Esophagus squamous epithelium (tissue), 5 donors: ENCODE measurements at places on chromosomes 2 and 18.

GRCh38 chr2:25165992-25166875, 2.1 kb downstream of the POMC start:
- DNase-seq = peak; percentile 5

GRCh38 chr2:128436479-128437203, 118.0 kb upstream of the HS6ST1 start:
- DNase-seq = no peak

DNA sequence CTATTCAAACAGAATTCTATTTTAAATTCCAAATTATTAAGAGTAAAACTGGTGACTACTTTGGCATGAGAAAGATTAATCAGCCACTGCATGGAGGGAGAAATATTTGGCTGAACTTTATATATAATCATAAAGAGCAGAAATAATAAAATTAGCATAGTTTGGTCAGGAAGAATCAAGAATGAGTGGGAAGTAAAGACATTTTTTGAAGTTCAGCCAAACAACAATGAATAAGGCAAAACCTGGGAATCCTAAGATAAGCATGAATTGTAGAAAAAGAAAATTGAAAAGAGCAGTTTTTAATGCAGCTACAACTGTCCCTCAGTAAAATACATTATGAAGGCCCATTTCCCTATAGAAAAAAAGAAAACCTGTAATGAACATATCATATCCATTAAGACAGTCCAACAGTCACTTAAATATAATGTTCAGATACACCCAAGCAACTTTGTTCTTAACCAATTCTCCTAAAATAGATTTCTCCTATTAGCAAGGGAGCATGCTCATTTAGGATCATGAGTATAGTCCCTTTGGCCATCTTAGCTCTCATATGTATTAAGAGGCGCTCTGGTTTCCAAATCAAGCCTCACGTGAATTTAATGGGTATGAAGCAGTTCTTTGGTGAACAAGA, 6.5 kb downstream of the TMEM17 start:
- DNase-seq = no peak

GRCh38 chr18:62857263-62857976, 142.1 kb downstream of the PHLPP1 start:
- no peak for DNase-seq

DNA sequence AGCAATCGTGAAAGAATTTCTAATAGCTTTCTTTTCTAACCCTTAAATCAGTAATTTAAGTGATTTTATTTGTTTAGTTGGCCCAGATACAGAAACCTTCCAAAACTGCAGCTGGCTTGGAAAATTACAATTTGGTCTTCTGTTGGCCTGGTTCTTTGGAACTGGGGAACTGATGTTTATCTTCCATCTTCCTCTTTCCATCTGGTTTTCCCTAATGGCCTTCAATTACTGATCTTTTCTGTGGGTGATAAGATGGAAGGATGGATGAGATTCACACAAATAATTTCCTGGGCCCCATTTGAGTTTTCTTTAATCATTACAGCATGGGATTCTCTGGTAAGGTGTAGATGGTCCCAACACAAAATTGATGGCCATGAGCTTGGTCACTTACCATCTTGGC, 106.5 kb upstream of the CHRNA1 start:
- DNase-seq = no peak

GRCh38 chr2:120267348-120267747, 14.7 kb downstream of the RALB start:
- DNase-seq = no peak

GRCh38 chr2:2686222-2686621, 355.1 kb upstream of the MYT1L start:
- no peak for DNase-seq
